Stimulated activated CD4-positive, alpha-beta T cell treated with anti-CD3 and anti-CD28 coated beads, Interleukin-15, amount 100 ng/mL, for 48 hours (primary cell): ENCODE measurements at places on chromosomes 7 and 10.

DNA sequence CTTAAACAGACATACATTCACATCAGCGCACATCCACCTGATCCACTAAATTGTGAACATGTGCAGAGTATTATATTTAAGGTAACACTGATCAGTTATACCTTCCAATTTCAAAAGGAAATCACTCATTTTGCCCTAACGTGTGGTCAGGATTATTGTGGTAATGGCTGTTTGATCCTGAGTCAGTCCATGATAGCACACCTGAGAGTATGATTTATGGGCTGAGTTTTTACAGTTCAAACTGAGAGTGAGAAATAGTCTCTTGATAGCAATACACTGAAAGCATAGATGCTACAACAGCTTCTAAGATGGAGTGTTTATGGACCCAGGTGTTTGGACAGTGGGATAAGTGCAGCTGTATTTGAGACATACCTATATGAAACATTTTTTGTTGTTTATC, 96.7 kb downstream of the KIF20B start:
- DNase-seq = no peak

- no peak for DNase-seq
Observed at GRCh38 chr10:124706462-124707143, 37.6 kb downstream of the FAM53B start.

GRCh38 chr7:24199978-24200377, 84.0 kb upstream of the NPY start:
- DNase-seq = no peak

DNA sequence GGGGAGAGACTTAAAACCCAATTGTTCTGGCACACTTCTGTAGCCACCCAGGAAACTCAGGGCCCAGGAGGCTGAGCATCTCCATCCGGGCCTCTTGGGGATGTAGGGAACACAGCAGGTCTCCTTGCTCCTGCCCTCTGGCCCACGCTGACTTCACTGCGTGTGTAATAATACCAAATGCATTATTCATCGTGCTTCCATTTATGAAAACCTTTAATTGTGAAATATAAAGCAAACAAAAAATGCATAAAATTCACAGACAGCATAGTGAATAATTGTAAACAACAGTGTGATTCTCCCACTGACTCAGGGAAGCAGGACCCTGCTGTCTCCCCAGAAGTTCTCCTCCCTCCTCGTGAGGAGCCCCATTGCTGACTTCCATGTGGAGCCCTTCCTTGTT, 70.3 kb upstream of the SHH start:
- DNase-seq = no peak

- no peak for DNase-seq
Observed at GRCh38 chr7:140650367-140650766, 9.8 kb upstream of the DENND2A start.

- DNase-seq = no peak
Observed at GRCh38 chr7:52826515-52827265, 208.7 kb upstream of the POM121L12 start.

DNA sequence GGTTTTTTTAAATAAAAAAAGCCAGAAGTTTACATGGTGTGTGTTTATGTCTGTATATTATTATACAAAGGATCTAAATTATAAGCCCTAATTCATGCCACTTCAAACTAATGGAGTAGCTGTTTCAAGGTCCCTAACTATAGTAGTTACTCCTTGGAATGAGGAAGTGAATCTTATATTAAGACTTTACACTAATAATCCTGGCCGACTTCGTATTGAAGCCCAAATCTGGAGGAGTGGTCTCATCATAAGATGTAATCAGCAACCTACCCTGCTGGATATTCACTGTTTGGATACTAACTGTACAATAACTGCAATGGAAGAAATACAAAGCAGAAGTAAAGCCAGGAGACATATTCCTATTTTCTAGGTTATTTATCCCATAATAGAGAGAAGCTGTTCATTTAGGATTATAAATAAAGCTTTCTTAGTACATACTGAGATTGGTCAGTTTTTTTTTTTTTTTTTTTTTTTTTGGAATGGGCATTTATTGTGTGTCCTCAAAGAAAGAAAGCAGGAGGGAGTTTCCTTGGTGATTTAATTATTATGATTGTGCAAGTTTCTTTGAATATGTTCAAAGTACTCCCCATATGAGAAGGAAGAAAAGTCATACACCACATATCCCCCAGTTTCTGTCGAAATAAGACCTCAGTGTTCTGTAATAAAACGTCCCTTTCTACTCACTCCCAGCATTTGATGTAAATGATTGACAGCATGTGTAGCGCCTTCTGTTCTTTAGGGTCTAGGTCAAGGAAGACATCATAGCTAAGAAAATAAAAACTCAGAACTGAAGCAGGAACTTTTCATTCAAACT, 397.8 kb downstream of the EXOC4 start:
- no peak for DNase-seq

- DNase-seq = no peak
Observed at GRCh38 chr10:109824206-109824605, 99.1 kb downstream of the XPNPEP1 start.

GRCh38 chr10:112954974-112955581, 5.0 kb downstream of the TCF7L2 start:
- DNase-seq = no peak

GRCh38 chr7:42932811-42933591, 825 bp downstream of the MRPL32 start:
- no peak for DNase-seq

GRCh38 chr10:105359708-105360107, 718.6 kb downstream of the SORCS3 start:
- DNase-seq = no peak

DNA sequence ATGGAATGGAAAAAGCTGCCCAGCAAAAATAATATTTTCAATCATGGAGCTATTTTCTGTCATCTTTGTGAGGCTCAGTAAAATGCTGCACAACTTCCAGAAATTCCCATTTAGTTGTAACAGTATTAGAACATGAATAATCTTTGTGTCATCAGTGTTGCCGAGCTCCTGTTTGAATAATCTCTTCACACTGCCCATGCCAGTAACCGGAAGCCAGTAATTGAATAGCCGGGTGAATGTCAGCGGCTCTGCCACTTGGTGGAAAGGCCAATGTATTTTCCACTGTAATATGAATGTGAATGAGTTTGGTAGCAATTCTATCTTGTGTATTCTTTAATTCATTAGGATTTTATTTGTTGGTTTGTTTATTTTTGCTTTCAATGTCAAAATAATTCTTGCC, 172.5 kb upstream of the INSYN2A start:
- no peak for DNase-seq

DNA sequence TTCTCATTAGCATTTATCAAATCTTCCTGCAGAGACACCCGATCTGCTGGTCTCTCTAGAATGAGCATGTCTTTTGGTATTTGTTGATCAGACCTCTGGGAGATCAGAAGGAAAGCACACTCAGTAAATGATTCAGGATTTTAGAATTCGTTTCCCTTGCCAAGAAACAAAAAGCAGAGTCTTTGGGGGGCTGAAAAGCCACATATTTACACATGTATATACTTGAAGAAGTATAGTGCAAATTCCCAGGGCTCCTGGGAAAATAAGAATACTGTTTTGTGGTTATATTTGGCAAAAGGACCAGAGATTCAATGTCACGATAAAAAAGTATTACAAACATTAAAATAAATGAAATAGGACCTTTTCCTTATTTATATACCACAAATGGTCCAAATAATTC, 100.2 kb downstream of the AGMO start:
- no peak for DNase-seq

- no peak for DNase-seq
Observed at GRCh38 chr7:13991791-13992595, 2.5 kb upstream of the ETV1 start.

DNA sequence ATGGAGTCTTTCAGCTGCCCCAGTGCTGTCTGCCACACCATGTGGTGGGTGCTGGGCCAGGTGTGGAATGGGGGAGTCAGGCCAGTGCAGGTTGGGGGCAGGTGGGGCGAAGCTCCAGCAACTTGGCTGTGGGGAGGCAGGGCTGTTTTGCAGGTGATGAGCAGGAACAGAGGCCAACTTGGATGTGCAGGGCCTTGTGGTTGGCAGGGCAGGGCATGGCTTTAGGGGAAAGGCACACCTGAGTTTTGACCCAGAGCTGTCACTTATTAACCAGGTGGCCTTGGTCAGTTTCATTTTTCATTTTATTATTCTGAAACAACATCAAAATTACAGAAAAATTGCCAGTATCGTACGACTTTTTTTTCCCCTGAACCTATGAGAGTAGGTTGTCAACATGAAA, 1.1 kb upstream of the SFTPA2 start:
- DNase-seq = no peak

DNA sequence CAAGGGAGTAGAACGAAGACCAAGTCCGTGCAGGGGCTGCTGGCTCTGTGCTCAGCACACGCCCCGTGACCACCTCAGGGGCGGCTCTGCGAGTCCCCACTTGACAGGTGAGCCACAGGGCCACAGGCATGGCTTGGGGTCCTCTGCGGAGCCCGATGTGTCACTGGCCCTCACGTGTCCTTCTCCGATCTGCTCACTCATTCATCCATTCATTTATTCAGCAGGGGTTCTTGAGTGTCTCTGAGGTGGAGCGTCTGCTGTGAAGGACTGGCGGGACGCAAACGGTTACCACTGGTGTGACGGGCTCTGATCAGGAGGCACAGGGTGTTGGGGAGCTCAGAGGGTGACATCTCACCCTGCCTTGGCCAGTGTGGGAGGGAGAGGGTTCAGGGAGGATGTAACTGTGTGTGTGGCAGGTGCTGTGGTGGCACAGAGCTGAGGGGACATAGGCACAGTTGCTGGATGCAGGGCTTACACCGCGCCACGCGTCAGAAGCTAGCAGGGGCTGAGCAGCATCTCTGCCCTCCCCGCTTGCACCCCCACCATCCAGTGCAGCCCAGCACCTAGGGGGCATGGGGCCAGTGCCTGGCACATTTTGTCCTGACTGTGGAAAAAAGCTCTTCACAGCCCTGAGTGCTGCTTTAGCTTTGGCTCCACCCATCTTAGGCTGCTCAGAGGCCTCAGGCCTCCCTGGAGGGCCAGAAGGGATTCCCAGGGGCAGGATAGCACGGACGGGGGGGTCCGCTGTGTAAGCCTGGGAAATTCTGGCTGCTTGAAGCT, 116.8 kb downstream of the LHPP start:
- no peak for DNase-seq

DNA sequence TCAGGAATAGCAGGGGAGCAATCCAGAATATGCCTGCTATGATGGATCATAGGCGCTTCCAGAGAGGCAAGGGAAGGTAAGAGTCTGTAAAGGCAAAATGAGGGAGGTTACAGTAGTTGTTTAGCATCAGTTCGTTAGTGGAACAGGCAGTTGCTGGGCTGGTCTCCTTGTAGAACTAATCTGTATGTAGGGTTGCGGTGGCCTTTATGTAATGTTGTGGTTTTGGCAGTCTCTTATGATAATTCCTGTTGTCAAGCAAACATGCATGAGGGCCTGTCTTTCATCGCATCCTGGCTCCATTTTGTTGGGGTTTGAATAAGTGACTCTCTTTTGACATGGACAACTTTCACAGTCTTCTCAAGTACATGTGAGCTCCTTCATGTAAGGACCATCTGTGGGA, 427.8 kb upstream of the LRGUK start:
- no peak for DNase-seq

- no peak for DNase-seq
Observed at GRCh38 chr7:56105508-56105907, 768 bp downstream of the CHCHD2 start.

DNA sequence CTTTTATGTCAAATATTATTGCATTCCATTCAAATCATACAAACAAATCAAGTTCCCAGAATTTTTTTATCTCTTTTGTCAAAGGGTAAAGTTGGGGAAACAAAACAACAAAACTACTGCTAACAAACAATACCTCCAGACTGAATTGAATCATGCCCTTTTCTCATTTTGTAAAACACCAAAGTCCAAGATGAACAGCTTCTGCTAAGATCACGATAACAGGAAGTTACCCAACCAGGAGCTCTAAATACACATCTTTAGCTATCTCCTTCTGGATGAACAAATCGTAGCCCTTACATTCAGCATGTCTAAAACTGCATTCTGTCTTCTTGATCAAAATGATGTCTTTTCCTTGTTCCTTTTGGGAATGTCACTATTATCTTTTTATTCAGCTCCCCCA, 97.4 kb downstream of the CTTNBP2 start:
- no peak for DNase-seq

GRCh38 chr10:7853890-7854289, 35.6 kb downstream of the TAF3 start:
- DNase-seq = no peak

GRCh38 chr10:62992145-62992721, 140.9 kb upstream of the NRBF2 start:
- no peak for DNase-seq

GRCh38 chr7:27173511-27173955, 587 bp downstream of the HOXA10 start:
- DNase-seq = no peak

- DNase-seq = no peak
Observed at GRCh38 chr7:9192969-9193368, 759.6 kb downstream of the NXPH1 start.

DNA sequence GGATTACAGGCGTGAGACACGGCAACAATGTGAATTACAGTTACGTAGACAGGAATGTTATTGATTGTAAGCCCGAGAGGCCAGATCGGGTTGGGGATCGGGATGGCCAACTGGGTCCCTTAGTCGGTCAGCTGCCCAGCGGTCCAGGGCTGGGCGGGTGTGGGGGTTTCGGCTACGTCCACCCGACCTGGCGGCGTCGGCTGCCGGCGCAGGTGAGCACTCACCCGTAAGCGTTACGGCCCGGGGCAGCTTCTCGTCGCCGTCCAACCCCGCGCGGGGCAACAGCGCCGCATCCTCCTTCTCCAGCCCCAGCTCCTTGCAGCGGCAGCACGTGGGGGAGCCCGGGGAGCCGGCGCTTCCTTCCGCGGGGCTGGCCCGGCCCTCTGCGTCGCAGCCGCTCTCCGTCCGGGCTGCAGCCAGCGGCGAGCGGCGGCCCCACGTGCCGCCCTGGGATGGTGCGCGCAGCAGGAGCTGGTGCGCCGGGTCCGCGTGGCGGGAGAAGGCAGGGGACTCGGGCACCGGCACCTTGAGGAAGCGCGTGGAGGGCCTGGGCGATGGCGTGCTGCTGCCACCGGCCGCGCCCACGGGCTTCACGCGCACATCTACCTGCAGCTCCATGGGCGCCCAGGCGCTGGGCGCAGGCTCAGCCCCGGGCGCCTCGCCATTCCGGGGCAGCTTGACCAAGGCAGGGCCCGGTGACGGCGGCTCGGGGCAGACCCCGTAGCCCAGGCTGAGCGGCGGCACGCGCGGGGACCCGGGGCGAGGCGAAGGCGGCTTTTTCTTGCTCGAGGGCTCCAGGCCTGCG, 609 bp downstream of the KLRG2 start:
- DNase-seq = no peak

GRCh38 chr10:117612113-117612512, 69.6 kb downstream of the EMX2 start:
- DNase-seq = no peak

DNA sequence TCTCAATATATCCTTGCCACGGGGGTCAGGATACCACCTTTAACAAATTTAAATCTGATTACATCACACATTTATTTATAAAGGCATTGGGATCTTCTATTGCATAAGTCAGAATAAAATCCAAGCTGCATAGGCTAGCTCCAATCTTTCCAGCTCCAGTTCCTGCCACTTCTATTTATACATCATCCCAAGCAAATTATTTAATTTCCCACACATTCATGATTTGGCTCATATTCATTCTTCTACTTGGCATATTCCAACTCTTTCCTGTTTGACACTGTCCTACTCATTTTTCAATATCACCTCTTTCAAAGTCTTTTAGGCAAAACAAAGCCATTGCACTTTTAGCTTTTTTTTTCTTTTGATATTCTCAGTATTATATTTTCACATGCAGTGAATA, 579.0 kb upstream of the FZD8 start:
- no peak for DNase-seq
